Uterus (tissue), 4 donors: ENCODE measurements at places on chromosomes 12 and 14.

GRCh38 chr12:40726366-40726765 is 34.1 kb downstream of the CNTN1 start:
- DNase-seq = no peak

GRCh38 chr14:36207500-36207899 is 31.0 kb upstream of the PTCSC3 start:
- DNase-seq = no peak

- no peak for DNase-seq
These were observed 35.8 kb upstream of the RNU6-7 start for GRCh38 chr14:32166029-32166428.

- DNase-seq = no peak
These were observed 13.5 kb downstream of the ETFRF1 start for GRCh38 chr12:25208554-25208953.

DNA sequence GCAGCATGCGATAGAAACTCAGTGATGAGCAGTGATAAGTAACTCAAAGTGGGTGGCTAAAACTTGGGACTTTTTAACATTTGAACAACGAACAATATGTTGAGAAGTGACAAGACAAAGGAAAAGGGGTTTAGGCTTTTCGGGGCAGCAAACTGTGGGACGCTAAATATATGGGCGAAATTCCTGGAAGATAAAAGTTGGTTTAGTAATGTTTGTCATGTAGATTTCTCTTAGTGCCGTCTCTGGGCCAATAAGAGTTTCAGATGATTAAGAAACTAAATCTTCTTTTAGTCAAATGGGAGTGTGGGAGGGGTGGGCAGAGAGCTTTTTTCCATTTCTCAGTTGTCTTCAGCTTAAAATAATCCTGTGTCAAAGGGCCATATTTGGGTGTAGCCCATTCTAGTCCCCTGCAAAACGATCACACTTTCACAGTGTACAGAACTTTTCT is 41.7 kb upstream of the FUT8 start:
- DNase-seq = no peak

DNA sequence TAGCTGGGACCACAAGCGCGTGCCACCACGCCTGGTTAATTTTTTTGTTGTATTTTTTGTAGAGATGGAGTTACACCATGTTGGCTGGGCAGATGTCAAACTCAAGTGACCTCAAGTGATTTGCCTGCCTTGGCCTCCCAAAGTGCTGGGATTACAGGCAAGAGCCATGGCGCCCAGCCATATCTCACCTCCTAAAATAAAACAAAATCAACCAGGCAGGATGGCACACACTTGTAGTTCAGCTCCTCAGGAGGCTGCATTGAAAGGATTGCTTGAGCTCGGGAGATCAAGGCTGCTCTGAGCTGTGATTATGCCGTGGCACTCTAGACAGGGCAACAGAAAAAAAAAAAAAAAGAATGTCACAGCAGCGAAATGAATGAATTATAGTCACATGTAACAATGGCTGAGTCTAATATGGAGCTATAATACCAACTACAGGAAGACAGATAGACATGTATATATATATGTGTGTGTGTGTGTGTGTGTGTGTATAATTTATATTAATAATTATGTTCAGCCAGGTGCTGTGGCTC is 19.3 kb upstream of the TMEM120B start:
- no peak for DNase-seq

DNA sequence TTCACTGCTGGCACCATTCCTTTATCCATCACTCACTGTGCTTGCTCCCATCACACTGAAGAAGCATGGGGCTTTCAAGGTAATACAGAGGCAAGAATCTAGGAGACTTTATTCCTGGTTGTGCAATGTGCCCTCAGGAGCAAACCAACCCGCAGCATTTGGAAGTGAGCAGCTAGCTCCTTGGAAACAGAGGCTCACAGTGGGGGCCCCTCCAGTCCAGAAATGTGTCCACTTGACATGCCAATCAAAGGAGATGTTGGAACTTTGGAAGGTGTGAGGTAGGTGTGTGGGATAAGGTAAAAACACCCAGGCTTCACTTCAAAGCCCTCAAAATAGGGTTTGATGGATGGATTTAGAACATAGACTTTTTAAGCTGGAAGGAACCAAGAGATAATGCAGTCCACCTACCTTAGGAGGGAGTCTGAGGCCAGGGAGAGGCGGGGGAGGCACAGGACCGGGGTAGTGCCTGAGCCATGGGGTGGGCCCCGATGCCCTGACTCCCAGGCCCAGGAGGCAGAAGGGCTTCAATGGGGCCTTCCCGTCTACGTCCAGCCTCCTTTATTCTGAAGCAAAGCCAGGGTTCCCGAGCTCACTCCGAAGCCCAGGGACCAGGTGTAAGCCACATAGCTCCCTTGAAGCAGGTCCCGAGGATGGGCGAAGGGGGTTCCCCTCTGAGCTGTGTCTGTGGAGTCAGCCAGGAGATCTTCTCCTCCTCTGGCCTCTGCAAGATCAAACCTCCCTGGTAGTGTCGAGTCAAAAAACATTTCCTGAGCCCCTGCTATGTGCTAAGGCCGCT is 17.6 kb upstream of the BCL11B start:
- no peak for DNase-seq

DNA sequence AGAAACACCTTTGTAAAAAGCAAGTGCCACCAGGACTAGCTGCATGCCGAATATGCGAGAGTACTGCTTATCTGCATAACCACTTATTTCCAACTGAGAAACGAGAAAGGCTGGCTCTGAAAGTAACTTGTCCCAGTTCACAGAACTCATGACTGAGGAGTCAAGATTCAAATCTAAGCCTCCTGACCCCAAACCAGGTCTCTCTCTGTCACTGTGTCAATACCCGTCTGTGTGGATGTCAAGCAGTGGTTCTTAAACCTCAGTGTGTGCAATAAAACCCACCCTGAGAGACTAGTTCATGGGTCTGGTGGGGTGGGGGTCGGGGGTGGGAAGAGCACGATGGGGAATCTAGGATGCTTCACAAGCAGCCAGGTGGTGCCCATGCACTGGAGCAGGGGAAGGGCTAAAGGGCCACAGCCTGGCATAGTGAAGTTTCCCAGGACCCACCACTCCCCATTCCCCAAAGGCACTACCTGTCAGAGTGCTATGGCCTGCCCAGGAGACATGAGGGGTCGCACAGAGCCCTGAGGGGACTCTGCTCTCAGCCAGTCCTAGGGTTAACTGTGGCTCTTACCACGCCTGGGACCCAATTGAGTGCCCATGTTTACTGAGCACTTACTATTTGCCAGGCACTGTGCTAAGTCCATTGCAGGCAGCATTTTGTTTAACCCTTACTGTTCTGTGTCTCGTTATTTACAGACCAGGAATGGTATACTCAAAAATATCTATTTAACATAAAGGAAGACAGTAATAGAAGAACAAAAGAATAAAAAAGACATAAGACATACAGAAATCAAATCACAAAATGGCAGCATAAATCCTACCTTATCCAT is 33.4 kb upstream of the PNMA1 start:
- no peak for DNase-seq

DNA sequence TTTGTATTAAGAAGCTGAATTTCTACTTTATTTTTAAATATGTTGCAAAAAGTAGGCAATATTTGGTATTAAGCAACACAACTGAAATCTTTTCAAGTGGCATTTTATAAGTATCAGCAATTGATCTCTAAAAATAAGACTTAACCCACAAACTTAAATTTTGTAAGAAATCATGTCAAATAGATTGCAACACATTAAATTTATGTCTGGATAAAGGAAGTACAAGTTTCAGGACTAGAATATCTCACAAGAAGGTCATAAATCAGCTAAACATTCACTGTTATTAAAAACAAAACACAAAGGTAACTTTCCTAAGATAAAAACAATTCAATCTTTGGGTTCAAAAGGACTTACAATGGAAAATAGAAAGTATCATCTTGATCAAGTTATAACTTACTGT is 32.8 kb downstream of the CPNE8 start:
- no peak for DNase-seq

GRCh38 chr12:132608231-132609171 is 1.9 kb downstream of the LRCOL1 start:
- DNase-seq = no peak

DNA sequence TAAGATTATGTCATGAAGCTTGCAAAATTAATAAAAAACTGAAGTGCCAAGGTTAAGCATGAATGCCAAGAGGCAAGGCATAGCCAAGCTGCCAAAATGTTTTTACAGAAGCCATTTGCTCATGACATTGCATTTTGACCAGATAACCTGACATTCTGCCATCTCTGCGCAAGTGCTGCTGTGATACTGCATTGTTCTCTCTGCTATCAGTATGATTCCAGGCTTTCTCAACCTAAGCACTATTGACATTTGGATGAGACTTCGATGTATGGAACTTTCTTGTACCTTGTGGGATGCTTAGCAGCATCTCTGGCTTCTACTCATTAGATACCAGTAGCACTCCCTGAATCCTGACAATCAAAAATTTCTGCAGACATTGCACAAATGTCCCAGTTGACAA is 139.2 kb downstream of the RASSF9 start:
- no peak for DNase-seq

GRCh38 chr12:80778005-80778541 is 61.4 kb downstream of the MYF5 start:
- DNase-seq = peak; percentile 46

- no peak for DNase-seq
These were observed 8.3 kb upstream of the INSM2 start for GRCh38 chr14:35525695-35526094.

DNA sequence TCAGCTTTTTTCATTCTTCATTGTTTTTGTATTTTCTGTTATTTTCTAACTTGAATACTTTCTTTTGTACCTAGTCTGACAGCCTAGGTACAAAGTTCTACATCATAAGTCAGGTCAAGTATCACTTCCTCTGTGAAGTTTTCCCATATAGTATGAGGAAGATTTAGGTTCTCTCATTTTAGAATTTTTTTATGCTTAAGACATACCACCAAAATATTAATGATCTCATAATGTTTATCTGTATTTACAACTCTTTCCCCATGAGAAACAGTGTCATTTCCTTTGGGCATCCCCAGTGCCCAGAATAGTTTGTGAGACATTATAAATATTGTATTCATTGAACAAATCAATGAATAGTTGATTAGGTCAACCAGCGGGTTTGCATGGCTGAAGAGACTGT is 3.1 kb upstream of the ATF7IP start:
- DNase-seq = no peak

- no peak for DNase-seq
These were observed 49.9 kb downstream of the OTX2 start for GRCh38 chr14:56760164-56760914.

DNA sequence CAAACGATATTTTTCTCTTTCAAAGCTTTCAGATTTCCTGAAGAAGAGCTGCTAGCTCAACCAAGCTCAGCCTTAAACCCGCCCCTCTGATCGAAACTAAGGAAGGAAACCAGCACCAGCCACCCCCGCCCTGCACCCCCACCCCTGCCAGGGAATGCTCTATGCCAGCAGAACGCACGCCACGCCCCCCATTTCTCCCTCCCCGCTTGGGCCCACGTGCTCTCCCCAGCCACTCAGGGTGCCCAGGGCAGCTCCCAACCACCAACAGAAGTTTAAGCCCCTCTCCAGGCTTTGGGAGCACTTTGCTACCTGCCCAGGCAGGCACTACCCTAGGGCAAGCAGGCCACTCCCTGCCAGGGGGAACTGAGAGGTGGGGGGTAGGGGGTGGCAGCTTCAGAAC is 18.8 kb upstream of the KRT78 start:
- DNase-seq = no peak

DNA sequence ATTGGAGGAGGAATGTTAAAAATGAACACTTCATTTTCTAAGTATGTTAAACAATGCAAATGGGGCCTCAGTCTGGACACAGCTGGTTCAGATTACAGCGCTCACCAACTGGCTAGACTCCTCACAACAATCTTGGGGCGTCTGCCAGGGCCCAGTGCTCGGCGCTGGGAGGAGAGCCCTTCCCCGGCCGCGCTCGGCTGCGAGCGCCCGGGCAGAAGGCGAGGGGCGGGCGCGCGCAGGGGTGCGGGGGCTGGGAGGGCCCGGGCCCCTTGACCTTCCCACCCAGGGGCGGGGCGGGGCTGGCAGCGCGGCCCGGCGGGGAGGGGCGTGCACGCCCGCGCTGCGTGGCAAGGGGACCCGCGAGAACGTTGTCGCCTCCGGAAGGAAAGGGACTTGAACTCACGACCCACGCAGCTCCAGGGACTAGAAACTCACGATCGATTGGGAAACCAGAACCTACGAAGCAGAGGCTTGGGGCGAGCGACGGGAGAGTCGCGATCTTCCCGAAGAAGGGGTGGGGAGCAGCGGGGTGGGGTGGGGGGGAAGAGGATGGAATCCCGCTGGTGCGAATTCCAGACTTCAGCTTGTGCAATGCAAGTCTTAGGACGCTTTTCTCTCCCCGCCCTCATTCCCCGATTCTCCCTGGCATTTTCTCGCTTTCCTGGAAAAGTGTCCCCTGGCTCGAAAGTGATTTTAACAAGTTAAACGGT is at the start of gene FBLN5:
FBLN5 (minus strand) TSS at position 220 of the 710 bp plus-strand sequence. CDS start 465 bp downstream, outside the sequence.
- DNase-seq = peak; percentile 79

- DNase-seq = no peak
These were observed 5.1 kb downstream of the RNF10 start for GRCh38 chr12:120539303-120539702.

GRCh38 chr14:26332966-26333365 is 264.9 kb downstream of the NOVA1 start:
- DNase-seq = peak; percentile 45
